B cell (primary cell): ENCODE measurements at places on chromosomes 12 and 14. TPM values are rescaled to one million over a fixed set of nuclear protein-coding genes. Genes with fewer than 3 reads are reported as not detected.

The ALG10B gene
- 4.4 and 5.2 TPM in 2 replicates for polyA plus RNA-seq

- H3K4me1 ChIP-seq, result no peaks in the 10 kb centered on the region
- no peak for DNase-seq
- no peaks in the 10 kb centered on the region for H3K36me3 ChIP-seq
- no peaks in the 10 kb centered on the region for H3K27me3 ChIP-seq
- no peak overlapping the region for H3K27ac ChIP-seq
- no peak overlapping the region for H3K4me3 ChIP-seq
These were observed 40.6 kb upstream of the AEBP2 start for GRCh38 chr12:19398376-19399363.

DNA sequence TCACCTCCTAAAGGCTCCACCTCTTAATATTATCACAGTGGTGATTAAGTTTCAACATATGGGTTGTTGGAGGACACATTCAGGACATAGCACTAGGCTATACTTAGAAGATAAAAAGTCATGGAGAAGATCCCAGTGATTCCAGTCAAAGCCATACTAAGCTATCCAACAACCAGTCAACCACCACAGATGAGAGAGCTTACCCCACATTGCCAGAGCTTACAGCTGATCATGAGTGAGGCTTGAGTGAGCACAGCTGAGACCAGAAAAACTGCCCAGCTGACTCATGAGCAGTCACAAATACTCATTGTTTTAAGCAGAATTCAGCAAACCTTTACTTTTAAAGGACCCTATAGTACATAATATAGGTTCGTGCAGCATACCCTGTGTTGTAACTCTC, 85.1 kb downstream of the DRAM1 start:
- H3K27me3 ChIP-seq, result no peaks in the 10 kb centered on the region
- H3K4me1 ChIP-seq, result peaks cover 5% of the 10 kb centered on the region
- no peak overlapping the region for H3K4me3 ChIP-seq
- H3K27ac ChIP-seq, result no peak overlapping the region
- DNase-seq, result no peak
- H3K36me3 ChIP-seq, result no peaks in the 10 kb centered on the region

- no peak overlapping the region for H3K4me3 ChIP-seq
- H3K36me3 ChIP-seq, result no peaks in the 10 kb centered on the region
- H3K27me3 ChIP-seq, result no peaks in the 10 kb centered on the region
- no peak for DNase-seq
These were observed 266.9 kb upstream of the PELI2 start for GRCh38 chr14:55851301-55851700.

GRCh38 chr12:17016116-17016864, 410.3 kb upstream of the LMO3 start:
- no peaks in the 10 kb centered on the region for H3K36me3 ChIP-seq
- no peak for DNase-seq
- H3K27me3 ChIP-seq, result no peaks in the 10 kb centered on the region
- H3K4me3 ChIP-seq, result no peak overlapping the region

GRCh38 chr12:130715998-130716968, at the start of gene RIMBP2:
Gene RIMBP2 (minus strand): TSS chr12:130716299. CDS start chr12:130479013, 237,286 bp downstream.
- no peak within 1 kb of the TSS for H3K27ac ChIP-seq
- DNase-seq, result no peak
- no peak within 1 kb of the TSS for H3K4me3 ChIP-seq
- no peaks in the 10 kb centered on the region for H3K36me3 ChIP-seq

The TMED8 gene
- 13.1 and 18.9 TPM in 2 replicates for polyA plus RNA-seq

DNA sequence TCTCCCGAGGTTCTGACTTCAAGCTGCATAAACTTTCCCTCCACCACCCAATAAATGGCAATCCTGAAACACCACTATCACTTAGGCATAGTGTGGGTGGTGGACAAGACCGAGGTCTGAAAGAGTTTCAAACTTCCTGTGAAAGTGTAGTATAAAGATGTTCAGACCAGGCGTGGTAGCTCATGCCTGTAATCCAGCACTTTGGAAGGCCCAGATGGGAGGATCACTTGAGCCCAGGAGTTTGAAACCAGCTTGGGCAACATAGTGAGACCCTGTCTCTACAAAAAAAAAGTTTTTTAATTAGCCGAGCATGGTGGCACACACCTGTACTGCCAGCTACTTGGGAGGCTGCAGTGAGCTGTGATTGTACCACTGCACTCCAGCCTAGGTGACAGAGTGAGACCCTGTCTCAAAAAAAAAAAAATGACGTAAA, 61.9 kb downstream of the CCDC92 start:
- H3K4me1 ChIP-seq, result no peaks in the 10 kb centered on the region
- no peak overlapping the region for H3K27ac ChIP-seq
- no peaks in the 10 kb centered on the region for H3K36me3 ChIP-seq
- no peaks in the 10 kb centered on the region for H3K27me3 ChIP-seq
- no peak overlapping the region for H3K4me3 ChIP-seq
- DNase-seq, result peak; percentile 23

The PPP1R1A gene
- polyA plus RNA-seq, result not detected in 2 replicates

DNA sequence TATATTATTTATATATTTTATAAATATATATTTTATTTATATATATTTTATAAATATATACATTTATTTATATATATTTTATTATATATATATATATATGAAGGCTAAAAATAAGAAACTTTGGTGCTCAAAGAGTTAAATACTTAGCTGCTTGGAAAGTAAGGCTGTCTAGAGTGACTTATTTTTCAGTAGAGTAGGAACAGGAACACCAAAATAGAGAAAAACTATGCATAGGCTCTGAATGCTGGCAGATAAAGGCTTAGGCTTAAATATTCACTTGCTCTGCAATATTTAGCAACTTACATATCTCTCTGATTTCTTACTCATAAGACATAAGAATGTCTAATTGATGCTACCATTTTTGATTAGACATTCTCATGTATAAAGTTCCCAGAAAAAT, 991.2 kb downstream of the VRK1 start:
- no peak for DNase-seq
- H3K27me3 ChIP-seq, result no peaks in the 10 kb centered on the region
- H3K27ac ChIP-seq, result no peak overlapping the region
- no peaks in the 10 kb centered on the region for H3K36me3 ChIP-seq
- no peaks in the 10 kb centered on the region for H3K4me1 ChIP-seq
- no peak overlapping the region for H3K4me3 ChIP-seq

The VSIG10 gene
- 0.06 and 0.34 TPM in 2 replicates for polyA plus RNA-seq

GRCh38 chr12:68904351-68904962, 28.5 kb downstream of the CPM start:
- no peaks in the 10 kb centered on the region for H3K27me3 ChIP-seq
- no peaks in the 10 kb centered on the region for H3K36me3 ChIP-seq
- DNase-seq, result peak; percentile 64
- peak overlapping the region; percentile 33 for H3K27ac ChIP-seq

DNA sequence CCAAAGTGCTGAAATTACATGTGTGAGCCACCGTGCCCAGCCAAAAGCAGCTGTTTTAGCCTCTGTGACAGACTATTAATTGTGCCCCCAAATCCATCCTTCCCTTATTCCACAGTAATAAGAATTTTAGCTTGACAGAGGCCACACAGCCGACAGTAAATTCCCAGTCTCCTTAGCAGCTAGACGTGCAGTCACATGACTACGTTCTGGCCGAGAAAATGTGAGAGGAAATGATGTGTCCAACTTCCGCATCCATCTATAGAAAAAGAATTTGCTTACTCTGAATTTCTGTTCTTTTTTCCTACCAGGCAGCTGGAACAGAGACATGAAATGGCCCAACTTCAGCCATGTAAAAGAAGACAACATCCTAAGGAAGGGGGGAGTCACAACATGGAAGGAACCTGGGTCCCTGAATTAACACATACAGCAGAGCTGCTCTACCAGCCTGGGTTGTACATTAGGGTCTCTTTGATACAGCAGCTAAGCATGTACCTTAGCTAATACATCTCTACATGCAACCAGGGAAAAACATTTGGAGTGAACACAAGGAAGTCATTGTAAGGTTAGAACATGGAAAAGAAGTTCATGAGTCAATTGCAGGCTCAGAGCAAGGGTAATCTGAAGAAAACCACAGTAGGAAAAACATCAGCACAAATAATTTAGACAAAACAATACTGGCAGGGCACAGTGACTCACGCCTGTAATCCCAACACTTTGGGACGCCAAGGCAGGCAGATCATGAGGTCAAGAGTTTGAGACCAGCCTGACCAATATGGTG, 35.5 kb downstream of the CIT start:
- H3K4me1 ChIP-seq, result peaks cover 13% of the 10 kb centered on the region
- H3K4me3 ChIP-seq, result no peak overlapping the region
- H3K27ac ChIP-seq, result no peak overlapping the region
- H3K36me3 ChIP-seq, result no peaks in the 10 kb centered on the region
- DNase-seq, result no peak

DNA sequence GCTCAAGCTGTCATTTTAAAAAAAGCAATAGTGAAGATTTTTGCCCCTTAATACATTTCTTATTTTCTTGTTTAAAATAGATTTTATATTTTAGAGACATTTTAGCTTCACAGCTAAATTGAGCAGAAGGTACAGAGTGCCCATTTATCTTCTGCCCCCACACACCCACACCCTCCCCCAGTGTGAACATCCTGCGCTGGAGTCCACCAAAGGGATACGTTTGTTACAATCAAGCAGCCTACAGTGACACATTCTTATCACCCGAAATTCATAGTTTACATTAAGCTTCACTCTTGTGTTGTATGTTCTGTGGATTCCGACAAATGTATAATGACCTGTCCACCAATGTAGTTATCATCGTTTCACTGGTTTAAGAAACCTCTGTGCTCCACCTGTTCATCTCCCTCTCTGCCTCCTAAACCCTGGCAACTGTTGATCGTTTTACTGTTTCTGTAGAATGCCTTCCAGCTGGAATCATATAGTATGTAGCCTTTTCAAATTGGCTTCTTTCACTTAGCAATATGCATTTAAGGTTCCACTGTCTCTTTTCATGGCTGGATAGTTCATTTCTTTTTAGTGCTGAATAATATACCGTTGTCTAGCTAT, 91.0 kb upstream of the TRAF3 start:
- peaks cover 14% of the 10 kb centered on the region for H3K4me1 ChIP-seq
- no peaks in the 10 kb centered on the region for H3K27me3 ChIP-seq
- no peak overlapping the region for H3K27ac ChIP-seq
- no peak for DNase-seq
- H3K4me3 ChIP-seq, result no peak overlapping the region

DNA sequence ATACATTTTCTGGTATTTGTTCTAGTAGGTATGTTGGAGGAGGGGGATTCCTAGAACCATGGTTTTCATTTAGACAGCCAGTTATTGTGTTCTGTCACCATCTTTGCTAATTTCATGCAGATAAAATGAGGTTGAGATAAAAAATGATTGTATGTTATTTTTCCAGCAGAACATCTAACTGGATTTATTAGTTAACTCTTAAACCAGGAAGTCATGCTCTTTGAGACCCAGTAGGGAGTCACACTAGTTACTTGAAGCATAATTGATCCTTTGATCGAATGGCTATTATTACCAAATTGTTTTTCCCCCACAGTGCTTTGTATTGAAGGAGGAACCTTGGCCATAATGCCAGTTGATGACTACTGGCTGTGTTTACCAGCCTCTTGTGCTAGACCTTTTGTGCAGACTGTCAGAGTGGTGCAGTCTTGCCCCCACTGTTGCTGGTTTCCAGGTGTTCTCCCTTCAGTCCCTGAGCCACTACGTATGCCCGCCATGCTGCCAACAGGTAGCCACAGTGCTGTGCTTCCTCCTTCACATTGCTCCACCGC, 6.0 kb downstream of the EID3 start:
- peaks cover 7% of the 10 kb centered on the region for H3K4me1 ChIP-seq
- H3K4me3 ChIP-seq, result no peak overlapping the region
- H3K36me3 ChIP-seq, result peaks cover 3% of the 10 kb centered on the region
- H3K27me3 ChIP-seq, result no peaks in the 10 kb centered on the region
- DNase-seq, result no peak

The INHBE gene
- polyA plus RNA-seq, result not detected in 2 replicates

GRCh38 chr14:38868399-38869290, 234.4 kb downstream of the SEC23A start:
- no peak overlapping the region for H3K27ac ChIP-seq
- H3K36me3 ChIP-seq, result no peaks in the 10 kb centered on the region
- H3K4me1 ChIP-seq, result no peaks in the 10 kb centered on the region
- DNase-seq, result no peak
- no peaks in the 10 kb centered on the region for H3K27me3 ChIP-seq
- H3K4me3 ChIP-seq, result no peak overlapping the region
